ENCODE measurements at places on chromosomes 1 and 21.
A peak's percentile ranks its signal among the peaks of the same experiment; 100 is the strongest.

- no peak for DNase-seq
Observed at GRCh38 chr1:233281711-233282581, 13.6 kb downstream of the PCNX2 start.

DNA sequence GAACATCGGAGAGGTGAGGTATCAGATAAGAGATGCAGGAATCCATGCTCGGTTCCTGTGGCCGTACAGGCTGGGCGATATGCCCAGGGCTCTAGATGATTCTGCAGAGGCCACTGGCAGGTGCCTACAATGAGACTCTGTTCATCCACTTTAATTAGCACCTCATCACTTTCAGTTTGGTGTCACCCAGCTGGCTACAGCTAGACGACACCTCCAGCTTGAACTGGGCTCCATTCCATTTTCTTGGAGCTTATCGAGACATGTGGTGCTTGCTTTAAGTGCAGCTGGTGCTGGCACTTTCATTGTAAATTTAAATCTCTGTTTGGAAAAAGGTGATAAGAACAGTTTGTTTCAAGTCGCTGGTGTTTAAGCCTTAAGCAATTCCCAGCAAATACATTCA, 322.5 kb upstream of the ADGRL2 start:
- no peak for DNase-seq

DNA sequence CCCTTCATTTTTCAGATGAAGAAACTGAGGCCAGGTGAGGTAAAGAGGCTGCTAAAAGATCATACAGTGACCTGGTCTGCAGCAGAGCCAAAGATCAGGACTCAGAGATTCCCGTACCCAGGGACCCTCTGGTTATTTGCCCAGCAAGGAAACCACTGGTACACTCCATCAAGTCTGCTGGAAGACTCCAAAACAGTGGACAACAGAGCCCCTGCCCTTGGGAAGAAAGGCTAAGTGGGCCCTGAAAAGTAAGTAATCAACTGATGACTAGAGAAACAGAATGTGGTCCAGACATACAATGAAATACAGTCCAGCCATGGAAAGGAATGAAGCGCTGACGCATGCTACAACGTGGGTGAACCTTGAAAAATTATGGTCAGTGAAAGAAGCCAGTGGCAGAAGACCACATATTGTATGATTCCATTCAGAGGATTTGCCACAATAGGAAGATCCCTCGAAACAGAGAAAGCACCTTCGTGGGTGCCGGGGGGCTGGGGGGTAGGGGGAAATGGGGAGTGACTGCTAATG, 106.4 kb downstream of the ETS2 start:
- no peak for DNase-seq

DNA sequence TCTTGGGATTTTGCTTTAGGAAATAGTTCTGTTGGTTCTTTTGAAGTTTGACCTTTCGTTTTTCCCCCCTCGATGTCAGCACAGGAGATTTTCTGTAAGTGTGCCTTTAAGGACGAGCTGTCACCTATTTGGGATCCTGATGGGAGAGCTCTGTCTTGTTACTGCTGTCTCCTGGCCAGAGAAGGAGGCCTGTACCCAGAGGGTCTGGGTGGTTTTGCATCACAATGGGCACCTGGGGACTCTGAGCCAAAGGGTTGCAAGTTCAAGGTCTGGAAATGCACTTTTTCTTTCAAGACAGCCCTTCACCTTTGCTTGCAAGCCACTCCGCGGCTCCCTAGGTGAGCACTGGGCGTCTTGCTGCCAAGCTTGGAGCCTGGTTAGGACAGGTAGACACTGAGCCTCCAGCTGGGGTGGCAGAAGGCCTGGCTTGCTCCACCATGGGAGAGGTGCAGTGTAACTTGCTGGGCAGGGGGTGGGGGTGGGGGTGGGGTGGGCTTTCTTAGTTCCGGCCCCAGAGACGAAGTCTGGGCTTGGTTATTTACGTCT, 2.9 kb downstream of the AJAP1 start:
- no peak for DNase-seq

DNA sequence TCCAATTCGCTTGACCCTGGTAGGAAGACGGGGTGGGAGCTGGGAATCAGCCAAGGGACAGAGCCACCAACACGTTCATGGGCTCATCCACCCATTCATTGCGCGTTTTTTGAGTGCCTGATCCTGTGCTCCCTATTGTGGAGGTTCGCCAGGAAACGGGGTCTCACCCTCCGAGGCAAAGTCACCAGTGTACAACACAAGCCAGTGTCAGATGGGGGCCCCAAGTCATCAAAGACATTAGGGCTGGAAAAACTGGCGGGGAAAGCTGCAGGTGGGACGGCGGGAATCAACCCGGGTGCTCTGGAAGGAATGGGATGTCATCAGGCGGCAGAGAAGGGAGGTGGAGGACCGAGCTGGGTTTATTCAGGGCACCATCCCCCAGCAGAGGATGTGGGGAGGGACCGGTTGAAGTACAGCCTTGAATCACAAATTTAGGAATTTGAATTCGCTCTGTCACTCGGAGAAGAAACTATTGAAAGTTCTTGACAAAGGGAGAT, 667 bp upstream of the NID1 start:
- DNase-seq: no peak

DNA sequence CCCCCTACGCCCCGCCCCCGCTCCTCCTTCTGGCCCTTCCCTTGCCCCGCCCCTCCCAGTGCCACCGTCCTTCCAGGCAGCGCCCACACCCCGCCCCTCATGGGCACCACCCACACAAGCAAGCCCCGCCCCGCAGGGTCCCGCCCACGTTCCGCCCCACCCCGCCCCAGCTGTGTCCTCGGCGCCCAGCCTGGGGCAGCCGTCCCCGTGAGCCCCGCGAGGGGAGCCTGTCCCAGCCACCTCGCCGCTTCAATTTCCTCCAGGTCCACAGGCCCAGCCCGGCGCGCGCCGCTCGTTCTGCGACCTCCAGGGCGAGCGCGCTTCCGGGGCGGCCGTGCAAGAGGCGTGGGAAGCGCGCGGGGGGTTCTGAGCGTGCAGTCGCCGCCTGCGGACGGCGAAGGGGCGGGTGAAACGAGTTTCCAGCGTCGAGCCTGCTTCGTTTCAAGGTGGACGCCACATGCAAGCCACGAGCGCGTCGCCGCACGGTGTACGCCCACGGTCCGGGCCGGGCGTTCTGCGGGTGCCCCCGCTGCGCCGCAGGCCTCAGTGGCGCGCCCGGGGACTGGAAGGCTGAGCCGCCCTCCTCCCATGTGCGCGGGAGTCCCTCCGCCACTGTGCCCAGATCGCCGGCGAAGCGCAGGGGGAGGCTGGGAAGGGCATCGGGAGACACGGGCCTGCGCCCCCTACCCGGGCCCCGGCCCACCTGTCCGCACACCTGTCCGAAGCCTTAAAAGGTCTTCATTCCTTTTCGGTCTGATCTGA, 10.8 kb upstream of the FAAP20 start:
- DNase-seq: peak; percentile 93

- DNase-seq: no peak
Observed at GRCh38 chr21:27519361-27519760, 552.5 kb upstream of the ADAMTS5 start.

DNA sequence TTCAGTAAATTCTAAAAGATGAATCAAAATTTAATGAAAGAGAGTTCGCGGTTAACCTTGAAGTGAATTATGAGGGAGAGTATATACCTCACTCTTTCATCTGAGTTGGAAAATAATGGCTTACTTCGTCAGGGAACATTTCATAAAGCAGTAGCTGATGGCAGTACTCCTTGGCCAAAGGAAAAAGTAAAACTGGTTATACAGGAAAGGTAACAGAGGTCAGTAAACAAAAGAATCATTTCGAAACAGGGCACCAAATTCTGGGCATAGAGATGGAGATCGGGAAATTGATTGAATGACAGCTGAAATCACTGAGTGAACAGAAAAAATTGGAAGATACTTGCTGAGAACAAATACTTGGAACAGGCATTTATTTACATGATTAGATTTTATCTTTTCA, 199.0 kb downstream of the OLFM3 start:
- DNase-seq: no peak

- DNase-seq: no peak
Observed at GRCh38 chr1:227740401-227740960, 5.2 kb downstream of the SNAP47 start.

DNA sequence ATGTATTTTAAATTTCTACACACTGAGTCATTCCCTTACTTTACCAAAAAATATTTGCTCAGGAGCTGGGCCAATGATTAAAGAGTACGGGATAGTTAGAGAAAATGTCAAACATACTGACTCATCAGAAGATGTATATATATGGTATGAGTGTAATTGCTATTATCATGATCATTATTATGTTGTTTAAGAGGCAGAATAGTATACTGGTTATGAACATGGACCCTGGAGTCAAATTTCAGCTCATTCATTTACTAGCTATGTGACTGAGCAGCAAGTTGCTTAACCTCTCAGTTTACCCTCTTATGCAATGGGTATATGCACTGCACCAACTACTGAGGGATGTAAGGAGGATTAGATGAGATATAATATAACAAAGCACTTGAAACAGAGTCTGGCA, 41.2 kb upstream of the USH2A start:
- DNase-seq: no peak

DNA sequence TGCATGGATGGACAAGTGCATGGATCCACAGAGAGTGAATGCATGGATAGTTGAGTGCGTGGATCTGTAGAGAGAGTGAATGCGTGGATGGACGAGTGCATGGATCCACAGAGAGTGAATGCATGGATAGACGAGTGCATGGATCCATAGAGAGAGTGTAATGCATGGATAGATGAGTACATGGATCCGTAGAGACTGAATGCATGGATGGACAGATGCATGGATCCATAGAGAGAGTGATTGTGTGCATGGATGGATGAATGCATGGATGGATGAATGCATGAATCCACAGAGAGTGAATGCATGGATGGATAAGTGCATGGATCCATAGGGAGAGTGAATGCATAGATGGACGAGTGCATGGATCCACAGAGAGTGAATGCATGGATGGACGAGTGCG, 153.8 kb downstream of the PCBP3 start:
- no peak for DNase-seq

DNA sequence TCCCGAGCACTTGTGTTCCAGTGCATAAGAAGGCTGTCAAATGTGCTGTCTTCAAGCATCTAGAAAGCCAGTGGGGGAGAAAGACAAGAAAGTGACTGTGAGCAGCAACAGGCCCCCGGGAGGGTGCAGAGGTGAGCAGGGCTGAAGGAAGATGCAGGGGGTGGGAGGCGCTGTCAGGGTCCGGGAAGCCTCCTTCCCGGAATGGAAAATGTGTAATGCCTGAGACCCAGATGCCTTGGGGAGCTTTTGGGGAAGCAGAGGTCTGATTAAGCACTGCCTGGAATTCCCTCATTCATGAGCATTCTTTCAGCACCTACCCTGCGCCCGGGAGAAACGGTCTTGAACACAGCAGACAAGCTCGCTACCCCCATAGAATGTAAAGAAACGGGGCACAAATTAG, 1.3 kb downstream of the NPHP4 start:
- DNase-seq: no peak

DNA sequence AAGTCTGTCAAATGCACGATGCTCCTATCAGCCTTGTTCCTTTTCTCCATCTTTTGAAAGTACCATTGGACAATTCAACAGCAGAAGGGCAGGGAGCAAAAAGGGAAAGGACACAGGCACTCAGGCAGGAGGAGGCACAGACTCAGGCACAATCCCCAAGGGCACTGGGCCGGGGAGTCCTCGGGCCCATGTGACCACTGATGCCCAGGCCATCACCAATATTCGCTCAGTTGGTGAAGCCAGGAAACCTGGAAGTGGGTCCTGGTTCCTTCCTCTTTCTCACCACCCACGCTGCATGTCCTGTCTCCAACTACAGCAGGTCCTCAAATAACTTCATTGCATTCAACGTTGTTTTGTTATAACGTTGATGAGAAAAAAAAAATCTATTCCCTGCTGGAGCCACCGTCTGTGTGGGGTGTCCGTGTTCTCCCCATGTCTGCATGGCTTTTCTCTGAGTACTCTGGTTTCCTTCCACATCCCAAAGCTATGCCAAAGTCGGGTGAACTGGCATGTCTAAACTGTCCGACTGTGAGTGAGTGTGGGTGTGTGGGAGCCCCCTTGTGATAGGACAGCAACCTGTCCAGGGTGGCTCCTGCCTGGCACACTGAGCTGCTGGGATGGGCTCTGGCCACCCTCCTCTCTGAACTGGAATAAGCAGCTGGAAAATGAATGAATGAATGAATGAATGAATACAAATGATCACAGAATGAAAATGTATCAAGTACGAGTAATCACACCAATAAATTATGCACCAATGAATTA, 12.5 kb downstream of the NID1 start:
- no peak for DNase-seq

- DNase-seq: peak; percentile 74
Observed at GRCh38 chr1:29793101-29793546, 556.8 kb downstream of the PTPRU start.

DNA sequence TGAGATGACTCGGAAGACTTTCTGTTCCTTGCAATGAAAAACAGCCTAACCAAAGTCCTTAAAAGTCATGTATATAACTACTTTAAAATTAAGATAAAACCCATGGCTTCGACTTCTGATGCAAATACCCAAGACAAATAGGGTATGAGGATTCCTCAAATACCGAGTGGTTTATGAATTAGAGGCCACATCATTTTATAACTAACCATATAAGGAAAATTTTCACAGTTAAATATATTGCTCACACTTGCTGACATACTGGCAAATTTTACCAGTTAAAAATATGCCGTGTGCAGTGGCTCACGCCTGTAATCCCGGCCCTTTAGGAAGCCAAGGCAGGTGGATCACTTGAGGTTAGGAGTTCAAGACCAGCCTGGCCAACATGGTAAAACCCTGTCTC, 5.4 kb downstream of the RERE start:
- DNase-seq: no peak

DNA sequence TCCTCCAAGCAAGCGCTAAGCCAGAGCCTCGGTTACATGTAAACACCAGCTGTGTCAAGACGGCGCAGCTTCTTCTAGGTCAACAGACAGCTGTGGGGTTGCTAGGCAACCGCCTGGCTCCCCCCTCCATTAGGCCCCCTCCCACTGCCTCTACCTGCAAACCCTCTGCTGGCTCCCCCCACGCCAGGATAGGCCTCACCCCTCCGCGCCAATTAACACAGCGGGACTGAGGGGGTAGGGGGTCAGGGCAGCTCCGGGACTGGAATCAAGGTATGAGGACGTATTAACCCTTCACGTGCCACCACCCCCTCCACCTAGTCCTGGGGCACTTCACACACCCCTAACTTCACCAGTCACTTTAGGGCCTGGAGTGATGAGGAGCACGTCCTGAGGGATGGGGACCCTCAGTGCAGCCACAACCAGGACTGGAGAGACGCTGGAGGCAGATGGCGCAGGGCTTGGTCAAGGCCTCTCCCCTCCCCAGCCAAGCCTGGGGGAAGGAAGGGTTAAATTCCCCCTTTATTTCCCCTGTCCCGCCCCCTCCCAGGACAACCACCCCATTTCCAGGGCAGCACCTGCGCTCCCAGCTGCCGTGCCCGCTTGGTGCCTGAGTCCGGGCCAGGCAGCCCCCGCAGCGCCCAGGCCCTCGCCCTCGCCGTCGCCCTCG, 37.4 kb upstream of the WASF2 start:
- DNase-seq: no peak
